Urinary bladder (tissue), 4 donors: ENCODE measurements at places on chromosomes 16 and 17. TPM values are rescaled to one million over a fixed set of nuclear protein-coding genes. Genes with fewer than 3 reads are reported as not detected.

The TMEM94 gene
- polyA plus RNA-seq: 45.8 TPM

The GDPD3 gene
- polyA plus RNA-seq: 5.1 TPM

The PIMREG gene
- polyA plus RNA-seq: 0.41 TPM

The SOX9 gene
- polyA plus RNA-seq: 1.8 TPM

The NME4 gene
- polyA plus RNA-seq: 246 TPM

The MMP28 gene
- 48.6 TPM for polyA plus RNA-seq

The TP53TG3B gene
- polyA plus RNA-seq: not detected

The SLC35G6 gene
- polyA plus RNA-seq: not detected

The MXRA7 gene
- 432 TPM for polyA plus RNA-seq
